ENCODE measurements at places on chromosomes 13 and 19.

DNA sequence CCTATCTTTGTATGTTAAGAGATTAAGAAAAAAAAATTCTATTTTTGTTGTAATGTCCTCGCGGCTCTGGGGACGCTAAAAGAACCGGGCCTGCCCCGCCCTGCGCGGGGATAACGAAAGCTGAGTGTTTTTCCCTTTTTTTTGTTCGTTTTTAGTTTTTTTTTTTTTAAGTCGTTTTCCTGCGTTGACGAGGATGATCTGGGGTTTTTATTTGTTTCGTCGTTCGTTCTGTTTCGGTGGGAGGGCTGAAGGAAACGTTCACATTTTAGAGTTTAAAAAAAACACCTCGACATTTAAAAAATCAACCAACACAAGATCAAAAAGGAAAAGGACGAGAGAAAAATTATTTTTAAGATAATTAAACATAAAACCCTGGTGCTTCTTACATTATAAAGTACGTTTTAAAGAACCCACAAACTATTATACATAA lies 5.6 kb downstream of the LYL1 start:
- DNase-seq = no peak

GRCh38 chr13:43156916-43157315 lies 133.5 kb downstream of the DNAJC15 start:
- DNase-seq = no peak

GRCh38 chr19:17348700-17349099 lies 11.3 kb downstream of the GTPBP3 start:
- DNase-seq = peak; percentile 90

- peak; percentile 64 for DNase-seq
Observed at GRCh38 chr13:24627090-24627714, 53.0 kb upstream of the ATP12A start.

DNA sequence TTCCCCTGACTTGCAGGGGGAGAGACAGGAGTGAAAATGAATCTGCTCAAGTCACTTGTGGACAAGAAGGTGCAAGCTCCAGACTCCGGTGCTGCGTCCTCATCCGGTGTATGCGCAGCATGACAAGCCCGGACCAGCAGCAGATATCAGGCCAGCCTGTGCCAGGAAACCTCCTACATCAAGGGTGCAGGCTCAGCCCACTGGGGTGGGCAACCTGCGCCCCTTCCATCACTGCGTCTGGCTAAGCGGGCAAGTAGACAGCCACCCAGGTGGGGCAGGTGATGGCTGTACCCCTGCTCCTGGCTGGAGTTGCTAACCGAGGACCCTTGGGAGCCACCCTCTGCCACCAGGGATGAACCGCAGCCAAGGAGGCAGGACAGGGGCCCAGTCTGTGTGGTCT lies 32.9 kb upstream of the SLC15A1 start:
- no peak for DNase-seq

GRCh38 chr19:38425810-38426466 lies at the start of gene RASGRP4:
RASGRP4 (minus strand) TSS chr19:38426219; CDS start chr19:38426091, 128 bp downstream.
- DNase-seq = no peak

DNA sequence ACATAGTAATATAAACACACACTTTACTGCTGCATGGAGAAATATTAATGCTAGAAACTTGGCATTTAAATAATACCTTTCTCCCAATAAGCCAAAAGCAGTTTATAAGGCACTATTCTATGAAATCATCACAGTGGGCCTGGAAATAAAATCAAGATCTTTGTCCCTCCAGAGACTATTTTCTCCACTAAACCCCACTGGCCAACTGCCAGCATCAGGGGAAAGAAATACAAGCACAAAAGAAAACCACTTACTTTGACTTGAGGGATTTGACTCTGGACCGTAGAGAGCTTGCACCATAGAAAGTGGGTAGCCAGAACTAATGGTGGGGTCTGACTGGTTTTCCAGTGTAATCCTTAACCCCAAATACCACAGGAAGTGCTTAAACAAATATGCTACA lies 71.9 kb downstream of the DCLK1 start:
- DNase-seq = no peak

GRCh38 chr13:50788551-50789210 lies 54.8 kb downstream of the DLEU7 start:
- DNase-seq = peak; percentile 16

DNA sequence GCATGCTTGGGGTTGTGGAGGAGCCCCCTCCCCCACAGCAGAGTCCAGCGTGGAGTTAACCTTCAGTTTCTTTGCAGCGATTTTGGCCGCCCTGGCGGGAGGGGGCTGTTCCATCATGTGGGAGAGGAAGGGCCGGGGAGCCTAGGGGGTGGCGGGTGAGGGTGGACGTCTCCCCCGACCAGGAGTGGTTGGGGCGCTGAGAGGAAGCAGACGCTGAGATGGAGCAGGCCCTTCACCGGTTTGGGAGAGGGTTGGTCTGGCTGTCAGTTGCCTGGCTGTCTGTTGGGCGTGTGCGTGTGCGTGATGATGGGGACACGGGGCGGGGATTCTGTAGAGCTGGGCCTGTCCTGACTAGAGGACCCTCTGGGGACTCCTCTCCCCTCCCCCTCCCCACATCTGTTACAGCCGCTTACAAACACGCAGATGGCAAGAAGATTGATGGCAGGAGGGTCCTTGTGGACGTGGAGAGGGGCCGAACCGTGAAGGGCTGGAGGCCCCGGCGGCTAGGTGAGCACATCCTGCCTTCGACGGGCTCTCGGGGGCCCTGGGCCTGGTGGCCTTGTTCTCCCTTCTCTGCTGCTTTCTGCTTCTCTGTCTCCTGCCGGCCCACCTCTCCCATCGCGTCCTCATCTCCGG lies 9.8 kb upstream of the LIN7B start:
- no peak for DNase-seq

GRCh38 chr19:29040292-29040691 lies 172.7 kb downstream of the UQCRFS1 start:
- DNase-seq = no peak

Measured in Daoy (cell line).